ENCODE measurements at places on chromosomes 3 and 15.

GRCh38 chr3:190357468-190357867, 30.5 kb upstream of the CLDN16 start:
- no peak for DNase-seq

DNA sequence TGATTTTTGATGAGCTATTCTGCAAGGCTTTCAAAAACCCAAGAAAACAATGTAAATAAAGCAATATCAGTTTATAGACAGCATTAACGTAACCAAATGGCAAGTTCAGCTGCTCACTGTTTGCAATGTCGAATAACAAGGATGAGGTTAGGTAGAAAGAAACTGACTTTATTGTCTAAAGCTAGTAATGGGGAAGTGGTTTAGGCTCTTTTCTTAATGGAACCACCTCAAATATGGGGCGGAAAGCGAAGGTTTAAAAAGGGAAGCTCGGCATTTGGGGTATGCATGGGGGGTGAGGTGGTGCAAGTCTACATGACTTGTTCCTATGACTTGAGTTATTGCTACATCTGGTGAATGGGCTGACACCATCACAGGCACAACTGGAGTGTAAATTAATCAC, 1060.2 kb downstream of the NSUN3 start:
- no peak for DNase-seq

- no peak for DNase-seq
Observed at GRCh38 chr3:133468251-133468721, 68.4 kb downstream of the BFSP2 start.

- DNase-seq: no peak
Observed at GRCh38 chr3:68889328-68889727, 43.0 kb downstream of the TAFA4 start.
